Renal pelvis (tissue), 12 donors: ENCODE measurements at places on chromosomes 3 and 15.

DNA sequence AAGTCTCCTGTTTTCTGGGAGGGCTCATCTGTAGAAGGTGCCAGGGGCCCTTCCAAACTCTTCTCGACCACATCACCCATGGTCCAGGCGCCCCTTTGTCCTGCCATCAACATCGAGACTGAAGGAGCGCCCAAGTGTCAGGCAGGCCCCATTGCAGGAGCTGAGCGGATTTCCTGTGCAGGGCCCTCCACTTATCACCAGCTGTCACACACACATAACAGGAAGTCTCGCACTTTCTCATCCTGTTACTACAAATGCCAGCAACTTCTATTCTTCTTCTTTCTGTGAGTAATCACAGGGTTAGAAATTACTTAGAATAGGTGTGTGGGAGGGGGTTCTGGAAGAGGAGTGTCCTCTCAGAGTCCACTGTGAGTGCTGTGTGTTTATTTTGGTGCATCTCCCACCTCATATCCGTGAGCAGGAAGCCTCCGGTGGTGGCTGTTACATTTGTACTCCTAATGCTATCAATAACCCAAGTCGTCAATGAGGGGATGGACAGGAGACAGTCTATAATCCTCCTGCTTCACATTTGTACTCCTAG lies at the start of gene KLHL6:
Gene KLHL6, minus strand, starts transcription at position 166 of the 541 bp plus-strand sequence. Its CDS starts 53 bp downstream, at position 113.
- no peak for DNase-seq

GRCh38 chr3:149288655-149289054 lies 44.8 kb downstream of the TM4SF18 start:
- DNase-seq = no peak

- DNase-seq = no peak
These were observed 12.3 kb upstream of the PDZRN3 start for GRCh38 chr3:73637042-73637441.

GRCh38 chr3:135448520-135448919 lies 517.0 kb upstream of the PPP2R3A start:
- no peak for DNase-seq

GRCh38 chr3:126927401-126927750 lies 55.5 kb upstream of the PLXNA1 start:
- DNase-seq = no peak

DNA sequence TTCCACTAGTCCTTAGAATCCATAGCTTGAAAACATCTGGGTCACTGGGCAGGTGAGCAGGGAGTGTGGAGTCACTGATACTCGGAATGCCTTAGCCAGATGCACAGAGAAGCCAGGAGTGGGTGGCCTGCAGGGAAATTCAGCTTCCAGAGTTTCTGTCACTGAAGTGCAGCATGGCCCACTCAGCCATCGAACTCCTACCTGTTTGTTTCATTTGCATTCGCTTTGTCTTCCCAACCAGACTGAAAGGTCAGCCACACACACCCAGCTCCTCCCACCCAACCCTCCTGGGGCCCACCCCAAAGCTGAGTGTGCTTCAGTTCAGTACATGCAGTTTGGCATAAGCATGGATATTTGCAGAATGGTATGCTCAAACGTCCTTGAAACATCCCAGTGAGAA lies 124.5 kb upstream of the ATP10A start:
- DNase-seq = no peak

DNA sequence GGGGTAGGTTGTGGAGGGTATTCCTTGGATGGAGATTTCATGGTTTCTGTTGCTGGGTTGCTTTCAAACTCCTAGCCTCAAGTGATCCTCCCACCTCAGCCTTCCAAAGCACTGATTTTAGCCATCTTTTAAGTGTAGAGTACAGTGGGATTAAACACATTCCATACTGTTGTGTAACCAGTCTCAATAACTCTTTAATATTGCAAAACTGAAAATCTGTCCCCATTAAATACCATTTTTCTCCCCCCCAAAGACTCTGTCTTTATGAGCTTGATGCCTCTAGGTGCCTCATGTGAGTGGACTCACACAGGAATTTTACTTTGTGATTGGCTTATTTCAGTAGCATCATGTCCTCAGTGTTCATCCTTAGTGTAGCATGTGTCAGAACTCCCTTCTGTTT lies 74.7 kb upstream of the ATP10A start:
- DNase-seq = no peak

DNA sequence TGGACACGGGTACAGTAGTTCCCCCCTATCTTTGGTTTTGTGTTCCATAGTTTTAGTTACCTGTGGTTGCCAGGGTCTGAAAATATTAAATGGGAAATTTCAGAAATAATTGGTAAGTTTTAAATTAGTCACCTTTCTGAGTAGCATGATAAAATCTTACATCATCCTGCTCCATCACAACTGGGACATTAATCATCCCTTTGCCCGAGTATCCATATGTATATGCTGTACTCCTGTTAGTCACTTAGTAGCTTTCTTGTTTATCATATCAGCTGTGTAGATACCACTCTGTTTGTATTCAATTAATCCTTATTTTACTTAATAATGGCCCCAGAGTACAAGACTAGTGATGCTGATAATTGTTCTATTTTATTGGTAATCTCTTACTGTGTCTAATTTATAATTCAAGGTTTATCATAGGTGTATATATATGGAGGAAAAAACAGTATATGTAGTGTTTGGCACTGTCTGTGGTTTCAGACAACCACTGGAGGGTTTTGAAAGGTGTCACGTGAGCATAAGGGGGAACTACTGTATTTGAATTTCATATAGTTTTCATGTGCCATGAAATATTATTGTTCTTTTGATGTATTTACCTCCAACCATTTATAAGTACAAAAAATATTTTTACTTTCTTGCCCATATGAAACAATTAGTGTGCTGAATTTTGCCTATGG lies 41.4 kb downstream of the CTDSPL2 start:
- DNase-seq = no peak

- peak; percentile 46 for DNase-seq
These were observed 29.8 kb downstream of the ALS2CL start for GRCh38 chr3:46663591-46664135.

DNA sequence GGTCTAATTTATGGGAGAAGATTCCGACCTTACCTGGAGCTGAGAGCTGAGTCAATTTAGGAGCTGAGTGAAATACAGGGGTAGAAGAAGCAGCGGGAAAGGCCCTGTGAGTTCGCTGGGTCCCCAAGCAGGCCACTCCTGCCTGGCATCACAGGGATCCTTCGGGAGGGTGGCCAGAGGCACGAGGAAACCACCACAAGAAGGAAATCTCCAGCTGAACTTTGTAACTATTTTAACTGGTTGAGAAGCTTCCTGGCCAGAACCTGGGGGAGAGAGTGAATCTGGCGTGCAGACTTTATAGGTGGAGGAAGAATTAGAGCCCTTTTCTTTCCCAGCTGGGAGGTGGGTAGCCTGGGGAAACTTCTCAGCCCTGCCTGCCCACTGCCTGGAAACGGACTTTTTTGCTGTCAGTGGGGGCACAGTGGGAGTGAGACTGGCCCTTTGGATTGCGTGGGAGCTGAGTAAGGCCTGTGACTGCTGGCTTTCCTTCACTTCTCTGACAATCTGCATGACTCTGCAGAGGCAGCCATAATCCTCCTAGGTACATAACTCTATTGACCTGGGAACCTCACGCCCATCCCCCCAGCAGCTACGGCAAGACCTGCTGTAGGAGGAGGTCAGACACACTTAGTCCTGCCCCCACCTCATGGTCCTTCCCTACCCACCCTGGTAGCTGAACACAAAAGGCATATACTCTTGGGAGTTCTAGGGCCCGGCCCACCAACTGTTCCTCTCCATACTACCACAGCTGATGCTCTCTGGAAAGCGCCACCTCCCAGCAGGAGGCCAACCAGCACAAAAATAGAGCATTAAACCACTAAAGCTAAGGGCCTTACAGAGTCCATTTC lies 340.7 kb downstream of the CNTN3 start:
- DNase-seq = no peak

GRCh38 chr3:111069974-111070771 lies 1.4 kb upstream of the NECTIN3 start:
- no peak for DNase-seq

- DNase-seq = no peak
These were observed 280.1 kb downstream of the LRTM1 start for GRCh38 chr3:54647721-54648120.

DNA sequence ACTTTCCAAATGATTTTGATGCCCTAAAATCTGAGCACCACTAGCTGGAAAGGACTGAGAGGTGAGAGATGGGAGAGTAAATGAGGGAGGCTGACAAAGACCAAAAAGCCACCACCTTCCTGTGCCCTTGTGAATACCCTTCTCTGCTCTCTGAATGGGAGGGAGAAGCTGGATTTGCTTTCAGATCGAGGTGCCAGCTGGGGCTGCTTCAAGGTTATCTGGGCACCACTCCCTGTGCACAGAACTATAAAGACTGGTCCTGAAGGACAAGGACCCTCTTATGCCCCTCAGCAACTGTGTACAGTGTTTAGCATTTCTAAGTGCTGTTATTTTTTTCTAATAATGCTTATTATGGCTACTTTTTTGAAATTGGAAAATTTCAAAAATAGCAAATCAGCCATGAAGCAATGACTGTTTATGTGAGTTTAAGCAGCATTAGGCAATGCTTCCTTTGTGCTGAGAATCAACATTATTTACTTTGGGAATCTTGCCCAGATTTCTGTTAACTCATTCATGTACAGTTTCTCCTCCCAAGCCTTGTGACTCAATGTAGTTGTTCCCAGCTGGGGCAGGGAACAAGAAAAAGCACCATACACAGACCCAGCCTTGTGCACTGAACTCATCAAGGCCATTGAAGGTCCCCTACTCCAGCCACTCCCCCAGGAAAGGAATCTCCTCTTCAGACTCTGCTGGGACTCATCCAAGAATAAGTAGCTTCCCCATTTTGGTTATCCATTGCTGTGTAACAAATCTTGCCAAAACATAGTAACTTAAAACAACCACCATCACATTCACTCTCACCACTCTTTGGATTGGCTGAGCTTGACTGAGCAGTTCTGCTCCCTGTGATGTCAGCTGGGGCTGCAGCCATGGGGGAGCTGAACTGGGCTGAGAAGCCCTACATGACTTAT lies 37.3 kb upstream of the CDV3 start:
- DNase-seq = peak; percentile 8

GRCh38 chr15:82630033-82630432 lies 17.1 kb downstream of the CPEB1 start:
- DNase-seq = no peak

DNA sequence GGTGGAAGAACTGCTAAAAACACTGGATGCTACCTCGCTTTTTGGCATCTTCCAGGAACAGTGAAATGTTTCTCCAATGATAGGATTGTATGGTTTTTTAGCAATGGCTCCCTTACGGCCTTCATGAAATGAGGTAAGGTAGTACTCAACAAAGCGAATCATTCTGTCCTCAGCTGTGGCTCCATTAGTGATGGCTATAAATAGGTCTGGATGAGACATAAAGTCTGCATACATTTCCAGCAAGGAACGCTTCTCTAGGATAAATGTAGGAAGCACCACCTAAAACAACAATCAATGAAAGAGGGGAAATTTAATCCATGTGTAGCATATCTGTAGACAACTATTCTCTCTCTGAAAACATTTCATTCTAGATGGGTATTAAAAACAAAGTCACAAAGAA lies 32.4 kb upstream of the SNX4 start:
- DNase-seq = no peak

DNA sequence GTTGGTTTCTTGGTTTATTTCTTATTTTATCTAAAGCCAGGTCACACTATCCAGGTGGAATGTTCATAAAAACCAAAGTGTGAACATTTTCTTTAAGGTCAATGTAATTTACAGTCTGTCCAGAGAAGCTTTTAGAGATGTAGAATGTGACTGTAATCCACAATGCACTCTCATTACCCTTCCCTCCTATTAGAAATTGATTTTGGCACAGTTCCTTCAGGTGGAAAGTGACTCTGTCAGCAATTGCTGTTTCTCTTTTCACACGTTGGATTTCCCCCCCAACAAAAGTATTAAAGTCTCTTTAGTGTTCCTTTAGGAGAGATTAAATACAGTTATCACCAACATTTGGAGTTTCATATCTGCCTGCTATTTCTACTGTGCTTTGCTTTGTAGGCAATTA lies 31.6 kb upstream of the COPB2 start:
- DNase-seq = no peak

GRCh38 chr3:179622023-179622422 lies 17.4 kb downstream of the NDUFB5 start:
- no peak for DNase-seq

DNA sequence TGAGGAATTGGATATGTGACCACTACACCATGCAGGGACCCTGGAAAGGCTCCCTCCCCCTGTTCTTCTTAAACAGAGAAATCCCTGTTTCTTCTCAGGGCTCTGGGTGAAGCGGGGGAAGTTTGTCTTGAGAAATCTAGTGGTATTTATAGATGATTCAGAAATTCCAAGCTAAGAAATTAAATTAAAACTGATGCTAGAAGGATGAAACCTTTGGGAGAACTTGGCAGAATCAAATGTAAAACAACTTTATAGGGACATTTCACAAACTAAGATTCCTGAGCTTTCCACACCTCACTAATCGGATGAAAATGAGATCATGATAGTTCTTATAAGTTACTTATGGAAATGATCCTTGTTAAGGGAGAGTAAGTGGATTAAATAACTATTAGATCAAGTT lies 54.2 kb downstream of the FBXL2 start:
- no peak for DNase-seq
